ENCODE measurements at places on chromosomes 12 and 14.

DNA sequence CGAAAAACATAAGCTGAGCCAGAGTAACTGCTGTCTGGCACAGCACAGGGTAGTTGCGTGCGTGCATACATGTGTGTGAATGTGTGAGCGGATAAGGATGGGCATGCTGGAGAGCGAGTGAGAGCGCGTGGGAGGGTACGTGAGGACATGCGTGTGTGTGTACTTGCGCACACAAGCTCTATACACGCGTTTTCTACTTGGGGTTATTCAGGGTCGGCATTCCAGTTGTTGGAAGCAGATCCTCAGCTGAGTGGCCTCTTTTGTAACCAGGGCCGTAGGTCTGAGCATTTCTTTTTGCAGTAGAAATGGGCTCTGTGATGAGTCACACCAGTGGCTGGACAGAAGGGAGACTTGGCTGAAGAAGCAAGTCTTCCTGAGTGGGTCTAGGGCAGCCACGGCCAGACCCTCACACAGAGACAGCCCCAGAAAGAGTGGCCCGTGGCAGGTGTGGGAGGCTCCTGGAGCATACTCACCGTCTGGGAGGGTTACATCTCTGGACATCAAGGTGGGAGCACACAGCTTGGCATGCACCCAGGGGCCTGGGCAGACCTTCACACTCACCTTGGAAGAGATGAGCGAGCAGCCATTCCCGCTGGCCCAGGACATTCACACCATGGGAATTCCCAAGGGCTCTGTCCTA is 78.0 kb downstream of the LRRC74A start:
- peak; percentile 77 for DNase-seq

- no peak for DNase-seq
These were observed 160.8 kb upstream of the FAR2 start for GRCh38 chr12:28988325-28988704.

DNA sequence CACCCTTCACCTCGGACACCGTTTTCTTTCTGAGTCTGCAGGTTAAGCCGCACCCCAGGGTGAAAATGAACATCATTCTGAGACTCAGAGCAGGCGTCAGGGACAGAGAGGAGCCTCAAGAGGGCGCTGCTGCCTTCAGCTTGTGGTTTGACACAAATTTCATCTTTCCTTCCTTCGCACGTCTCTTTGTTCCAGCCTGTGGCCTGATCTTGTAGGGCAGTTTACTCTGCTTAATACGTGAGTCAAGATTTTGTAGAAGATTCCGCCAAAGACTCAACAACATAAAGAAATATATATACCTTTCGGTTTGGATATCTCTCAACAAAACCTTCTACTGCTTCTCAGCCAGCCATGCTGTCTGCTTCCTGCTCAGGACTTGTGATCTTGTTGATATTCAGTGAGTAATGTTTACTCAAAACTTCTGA is 329.3 kb upstream of the OR4E1 start:
- no peak for DNase-seq

GRCh38 chr12:29427964-29428363 is 47.0 kb upstream of the ERGIC2 start:
- DNase-seq = no peak

GRCh38 chr12:34402899-34403705 is 380.8 kb downstream of the ALG10 start:
- no peak for DNase-seq

All from umbilical cord (tissue), 2 donors.